ENCODE measurements at places on chromosomes 16 and 17.

- no peak for DNase-seq
Measured at GRCh38 chr17:38558728-38559050, 47.1 kb downstream of the SRCIN1 start.

GRCh38 chr17:28412099-28412498, 6.1 kb upstream of the SLC46A1 start:
- no peak for DNase-seq

DNA sequence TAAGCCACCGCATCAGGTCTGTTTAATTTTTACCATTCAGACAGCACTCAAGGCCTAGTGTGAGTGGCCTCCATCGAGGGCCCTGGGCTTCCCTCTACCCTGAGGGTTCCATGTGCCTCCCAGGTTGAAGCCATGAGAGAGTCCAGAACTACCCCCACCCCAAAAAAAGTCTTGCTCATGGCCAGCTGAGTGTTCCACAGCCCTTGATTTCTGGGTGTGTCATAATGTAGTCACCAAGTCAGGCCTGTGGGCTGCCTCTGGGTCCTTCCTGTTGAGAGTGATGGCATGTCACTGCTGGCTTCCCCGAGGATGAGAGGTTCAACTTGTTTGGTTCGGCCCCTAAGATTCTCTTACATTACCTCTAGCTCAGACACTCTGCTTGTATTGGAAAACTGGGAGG, 100.6 kb downstream of the PITPNC1 start:
- DNase-seq, result no peak

GRCh38 chr16:6143020-6143419, 1045.4 kb upstream of the EEF2KMT start:
- no peak for DNase-seq

GRCh38 chr16:77077256-77077922, 113.6 kb upstream of the MON1B start:
- no peak for DNase-seq

GRCh38 chr17:40457964-40458791, 14.9 kb downstream of the IGFBP4 start:
- no peak for DNase-seq

GRCh38 chr17:82384730-82385481, 13.3 kb downstream of the UTS2R start:
- no peak for DNase-seq

DNA sequence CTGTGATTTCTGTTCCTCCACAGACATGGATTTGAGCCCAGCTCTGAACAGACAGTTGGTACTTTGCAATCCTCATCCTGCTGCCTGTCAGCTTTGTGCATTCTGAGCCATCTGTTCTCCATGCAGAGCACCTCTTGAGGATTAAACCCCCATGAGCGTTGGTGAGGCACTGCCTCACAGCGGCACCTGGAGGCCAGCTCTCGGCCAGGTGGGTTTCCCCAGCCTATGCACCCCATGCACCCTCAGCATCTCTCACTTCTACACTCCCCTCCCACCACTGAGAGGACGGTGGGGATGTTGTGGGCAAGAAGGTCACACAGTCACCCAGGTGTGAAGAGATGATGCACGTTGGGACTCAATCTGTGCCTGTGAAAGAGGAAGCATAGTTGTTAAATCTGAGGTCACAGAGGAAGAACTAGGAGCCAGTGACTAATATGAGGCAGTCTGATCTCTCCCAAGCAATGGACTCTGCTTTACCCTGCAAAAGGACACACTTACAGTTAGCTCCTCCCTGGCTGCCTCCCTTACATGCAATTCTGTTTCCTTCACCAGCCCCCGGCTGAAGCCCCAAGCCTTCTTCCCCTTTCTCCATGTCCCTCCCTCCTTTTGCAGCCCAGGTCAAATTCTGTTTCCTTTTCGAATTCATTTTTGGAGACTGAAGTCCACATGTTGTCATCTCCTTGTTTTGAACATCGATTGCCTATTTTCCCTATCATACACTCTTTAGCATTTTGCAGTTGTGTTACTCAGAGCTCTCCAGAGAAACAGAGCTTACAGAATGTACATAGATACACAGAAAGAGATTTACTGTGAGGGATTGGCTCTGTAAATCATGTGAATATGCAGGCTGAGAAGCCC, 58.5 kb downstream of the HS3ST3B1 start:
- peak; percentile 57 for DNase-seq
